Stimulated activated CD4-positive, alpha-beta T cell treated with anti-CD3 and anti-CD28 coated beads, Interleukin-15, amount 100 ng/mL, for 24 hours (primary cell): ENCODE measurements at places on chromosomes 11 and 22.

DNA sequence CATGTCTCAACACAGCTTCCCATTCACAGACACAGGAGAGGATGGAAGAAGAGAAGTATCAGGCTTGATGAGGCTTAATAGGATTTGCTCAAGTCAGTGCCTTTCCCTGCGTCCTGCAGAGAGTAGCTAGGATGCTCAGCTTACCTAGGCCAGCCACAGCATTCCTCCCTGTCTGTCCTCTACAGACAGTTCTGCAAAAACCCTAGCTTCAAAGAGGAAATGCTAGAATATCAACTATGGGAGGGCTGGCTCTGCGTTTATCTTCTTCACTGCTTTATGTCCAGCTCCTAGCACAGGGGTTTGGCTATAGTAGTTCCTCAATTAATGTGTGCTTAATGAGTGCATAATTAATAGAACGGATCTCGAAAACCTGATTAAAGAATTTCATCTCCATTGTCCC is 16.4 kb downstream of the KCNJ5 start:
- no peak for DNase-seq

DNA sequence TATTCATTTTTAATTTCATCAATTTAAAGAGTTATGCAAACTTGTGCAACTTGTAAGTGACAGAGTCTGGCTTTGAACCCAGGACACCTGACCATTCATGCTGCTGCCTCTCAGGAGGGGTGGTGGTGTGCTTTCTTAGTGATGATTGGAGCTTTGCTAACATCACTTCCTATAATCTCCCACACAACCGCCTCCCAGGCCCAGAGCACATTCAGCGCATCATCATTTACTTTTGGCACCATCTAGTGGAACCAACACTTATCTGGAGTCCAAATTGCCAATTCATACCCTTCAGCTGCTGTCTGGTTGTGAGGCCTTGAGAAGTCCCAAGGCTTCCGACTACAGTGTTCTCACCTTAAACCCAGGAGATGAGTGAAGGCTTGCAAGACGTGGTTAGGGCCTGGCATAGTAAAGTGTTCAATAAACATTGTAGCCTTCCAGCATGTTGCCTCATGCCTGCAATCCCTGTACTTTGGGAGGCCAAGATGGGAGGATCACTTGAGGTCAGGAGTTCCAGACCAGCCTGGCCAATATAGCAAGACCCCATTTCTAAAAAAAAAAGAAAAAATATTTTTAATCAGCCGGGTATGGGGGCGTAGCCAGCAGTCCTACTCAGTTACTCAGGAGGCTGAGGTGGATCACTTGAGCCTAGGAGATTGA is 1.1 kb upstream of the TTLL1 start:
- DNase-seq: peak; percentile 69

- no peak for DNase-seq
Observed at GRCh38 chr11:17575431-17576425, 28.7 kb downstream of the OTOG start.

DNA sequence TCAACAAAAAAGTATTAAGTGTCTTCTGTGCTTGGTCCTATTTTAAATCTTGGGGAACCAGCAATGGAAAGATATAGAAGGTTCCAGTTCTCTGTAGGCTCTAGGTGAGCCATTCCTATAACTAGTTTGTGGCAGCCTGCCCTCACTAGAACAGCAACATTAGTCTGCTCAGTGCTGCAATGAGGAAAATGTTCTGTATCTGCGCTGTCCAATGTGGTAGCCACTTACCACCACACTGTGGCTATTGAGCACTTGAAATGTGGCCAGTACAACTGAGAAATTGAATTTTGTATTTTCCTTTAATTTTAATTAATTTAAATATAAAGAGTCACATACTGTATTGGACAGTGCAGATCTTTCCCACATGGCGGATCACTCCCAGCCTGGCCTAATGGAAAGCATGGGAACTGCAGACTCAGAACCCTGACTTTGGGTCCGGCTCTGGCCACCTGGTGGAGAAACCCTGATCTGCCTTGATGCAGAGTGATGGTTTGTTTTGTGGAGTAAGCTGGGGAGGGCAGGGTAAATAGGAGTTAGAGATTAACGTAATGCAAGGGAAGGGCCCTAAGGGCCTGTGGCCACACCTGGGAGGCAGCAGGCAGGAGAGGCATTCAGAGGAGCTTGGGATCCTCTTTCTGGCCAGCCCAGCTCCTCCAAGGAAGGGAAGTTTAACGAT is 101.0 kb downstream of the ME3 start:
- DNase-seq: no peak

GRCh38 chr11:69013009-69013951 is at the start of gene MRGPRF:
TSS of gene MRGPRF (minus strand) at chr11:69013246. CDS start at chr11:69009901, 3,345 bp downstream.
- peak; percentile 26 for DNase-seq

DNA sequence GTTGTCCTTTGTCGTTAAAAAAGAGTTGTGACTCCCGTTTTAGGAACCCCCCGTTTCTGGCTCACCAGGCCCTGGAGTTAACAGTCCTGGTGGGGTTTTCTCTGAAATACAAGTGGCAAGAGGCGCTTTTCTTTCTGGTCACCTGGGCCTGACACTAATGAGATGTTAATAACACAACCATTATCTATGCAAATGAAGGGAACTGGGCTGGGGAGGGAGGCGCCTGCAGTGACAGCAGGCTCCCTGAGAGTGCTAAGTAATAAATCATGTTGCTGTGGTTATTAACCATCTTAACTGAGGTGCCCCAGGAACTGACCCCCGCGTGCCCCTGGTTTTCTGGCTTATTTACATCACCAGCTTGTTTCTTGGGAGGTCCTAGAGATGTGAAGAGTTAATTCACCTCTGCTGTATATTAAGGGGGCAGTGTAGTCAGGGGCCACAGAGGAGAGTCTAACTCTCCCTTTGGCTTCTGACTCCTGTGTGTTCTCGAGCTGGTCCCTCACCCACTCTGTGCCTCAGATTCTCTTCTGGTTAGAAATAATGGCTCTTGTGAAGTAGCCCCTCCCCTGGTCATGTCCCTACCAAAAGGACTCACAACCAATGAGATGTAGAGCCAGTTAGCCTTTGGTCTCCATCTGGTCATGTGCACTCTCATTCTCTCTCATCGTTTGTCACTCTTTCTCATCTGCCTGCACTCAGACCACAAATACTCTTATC is 276.6 kb upstream of the CADM1 start:
- DNase-seq: no peak
